ENCODE measurements at places on chromosomes 3 and 15.

- DNase-seq: no peak
Observed at GRCh38 chr3:169610888-169611291, 52.6 kb downstream of the MECOM start.

- DNase-seq: no peak
Observed at GRCh38 chr3:8488877-8489276, 12.7 kb upstream of the LMCD1 start.

GRCh38 chr3:73954506-73954905 lies 329.8 kb upstream of the PDZRN3 start:
- no peak for DNase-seq

GRCh38 chr3:157531771-157532170 lies 28.6 kb upstream of the VEPH1 start:
- no peak for DNase-seq

DNA sequence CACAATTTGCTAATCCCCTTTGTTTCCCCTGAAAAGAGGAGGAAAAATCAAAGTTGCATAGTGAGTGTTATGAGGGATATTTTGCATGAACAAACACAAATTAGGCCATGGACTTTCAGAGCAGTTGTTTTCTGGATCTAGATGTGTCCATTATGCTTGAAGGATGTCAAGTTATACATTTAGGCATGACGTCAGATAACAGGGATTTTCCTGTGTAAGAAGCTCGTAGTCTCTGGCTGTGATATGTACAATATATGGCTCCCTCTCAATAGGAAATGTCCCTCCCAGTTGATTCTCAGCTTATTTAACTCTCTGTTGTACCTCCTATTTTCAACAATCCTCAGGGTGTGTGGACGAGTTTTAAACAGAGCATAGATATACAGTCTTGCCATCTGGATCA lies 171.0 kb downstream of the RBMS3 start:
- DNase-seq: no peak

GRCh38 chr15:69973102-69973714 lies 124.5 kb downstream of the TLE3 start:
- DNase-seq: no peak

DNA sequence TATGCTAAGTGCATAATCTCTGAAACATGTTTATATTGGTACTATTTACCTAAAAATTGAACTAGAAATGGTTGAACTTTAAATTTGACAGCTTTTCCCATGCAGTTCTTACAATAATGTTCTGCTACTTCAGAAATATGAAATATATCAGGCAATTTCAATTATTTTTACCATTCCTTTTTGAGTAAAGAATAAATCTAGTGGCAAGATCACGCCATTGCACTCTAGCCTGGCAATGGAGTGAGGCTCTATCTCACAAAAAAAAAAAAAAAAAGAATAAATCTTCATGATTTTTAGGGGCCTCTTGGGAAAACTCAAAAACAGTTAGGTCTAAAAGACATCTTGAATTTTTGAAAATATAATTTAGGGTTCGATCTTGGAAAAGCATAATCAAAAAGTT lies 10.6 kb upstream of the DNAAF4 start:
- no peak for DNase-seq

- DNase-seq: no peak
Observed at GRCh38 chr15:87609894-87610293, 646.6 kb downstream of the NTRK3 start.

DNA sequence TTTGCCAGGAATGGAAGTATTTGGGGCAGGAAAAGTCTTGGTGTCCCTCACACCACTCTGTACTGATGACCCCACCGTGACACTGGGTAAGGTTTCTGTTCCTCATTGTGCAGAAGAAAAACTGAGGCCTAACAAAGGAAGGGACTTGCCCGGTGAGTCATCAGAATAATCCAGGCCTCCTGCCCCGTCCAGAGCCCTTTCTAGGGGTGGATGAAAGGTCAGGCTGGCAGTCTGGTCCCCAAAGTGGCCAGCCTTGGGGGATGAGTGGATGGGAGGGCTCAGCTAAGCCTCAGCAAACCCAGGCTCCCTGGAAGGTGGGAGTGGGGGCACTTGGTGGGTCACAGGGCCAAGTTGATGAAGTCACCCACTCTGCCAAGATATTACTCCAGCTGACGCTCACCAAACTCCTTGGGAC lies 2.3 kb upstream of the DNAH1 start:
- DNase-seq: no peak

DNA sequence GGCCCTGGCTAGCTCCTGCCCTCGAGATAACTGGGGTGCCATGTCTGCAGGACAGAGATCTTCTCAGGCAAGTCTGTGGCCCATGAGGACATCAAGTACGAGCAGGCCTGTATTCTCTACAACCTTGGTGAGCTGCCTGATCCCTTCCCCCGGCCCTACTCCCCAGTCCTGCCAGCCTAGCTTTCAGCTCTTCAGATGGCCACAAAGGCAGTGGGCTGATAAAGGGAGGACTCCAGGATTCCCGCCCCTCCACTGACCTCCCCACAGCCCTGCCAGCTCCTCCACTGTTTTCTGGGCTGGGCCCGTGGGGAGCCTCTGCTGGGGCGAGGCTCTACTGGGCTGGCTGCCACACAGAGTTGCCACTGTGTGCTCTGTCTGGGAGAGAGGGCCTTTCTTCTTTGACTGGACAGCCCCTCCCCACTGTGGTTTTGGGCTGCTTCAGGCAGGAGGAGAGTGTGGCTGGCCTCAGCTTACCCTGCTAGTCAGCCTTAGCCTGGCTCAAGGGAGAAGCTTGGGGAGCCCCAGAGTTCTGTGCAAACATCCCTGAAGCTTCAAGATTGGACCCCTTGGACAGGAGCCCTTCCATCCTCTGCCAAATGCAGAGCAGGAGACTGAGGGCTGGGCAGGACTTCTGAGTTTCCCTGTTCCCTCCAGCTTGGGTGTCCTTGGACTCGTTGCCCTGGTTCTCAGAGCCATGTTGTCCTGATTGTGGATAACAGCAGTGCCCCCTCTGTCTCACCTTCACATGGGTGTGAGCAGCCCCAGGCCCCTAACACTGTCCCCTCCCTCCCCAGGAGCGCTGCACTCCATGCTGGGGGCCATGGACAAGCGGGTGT lies 24.4 kb downstream of the PTPN23 start:
- DNase-seq: no peak

- no peak for DNase-seq
Observed at GRCh38 chr3:188202358-188203138, 48.6 kb downstream of the LPP start.

- no peak for DNase-seq
Observed at GRCh38 chr3:181103605-181104004, 114.1 kb upstream of the DNAJC19 start.

DNA sequence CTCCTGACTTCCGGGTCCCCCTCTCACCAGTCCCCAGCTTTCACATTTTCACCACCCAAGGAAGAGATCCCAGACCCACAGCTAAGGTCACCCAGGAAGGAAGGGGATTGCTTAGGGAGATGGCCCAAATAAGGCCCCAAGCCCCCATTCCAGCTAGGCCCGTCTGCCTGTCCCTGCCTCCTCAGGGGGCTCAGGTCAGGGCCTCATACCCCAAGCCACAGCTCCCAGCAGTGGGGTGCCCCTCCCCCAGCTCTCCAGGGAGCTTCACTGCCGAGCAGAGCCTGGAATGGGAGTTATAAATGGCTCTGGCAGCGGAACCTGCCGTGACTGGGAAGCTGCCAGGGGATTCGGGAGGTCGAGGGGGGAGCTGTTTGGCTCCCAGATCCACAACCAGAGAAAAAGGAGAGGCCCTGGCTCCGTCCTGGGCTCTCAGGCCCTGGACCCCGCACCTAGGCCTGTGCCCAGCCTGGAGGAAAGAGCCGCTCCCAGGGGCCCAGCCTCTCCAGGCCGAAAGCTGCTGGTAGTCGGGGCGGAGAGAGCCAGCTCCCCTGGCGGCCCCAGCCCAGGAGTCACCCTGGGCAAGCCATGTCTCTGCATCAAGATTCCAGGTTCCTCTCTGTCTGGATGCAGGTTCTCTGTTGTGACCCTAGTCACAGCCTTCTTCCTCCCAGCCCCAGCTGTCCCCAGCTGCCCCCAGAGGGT lies 550 bp downstream of the CCDC9B start:
- no peak for DNase-seq

GRCh38 chr3:125442506-125442905 lies 67.4 kb upstream of the ZNF148 start:
- DNase-seq: no peak

DNA sequence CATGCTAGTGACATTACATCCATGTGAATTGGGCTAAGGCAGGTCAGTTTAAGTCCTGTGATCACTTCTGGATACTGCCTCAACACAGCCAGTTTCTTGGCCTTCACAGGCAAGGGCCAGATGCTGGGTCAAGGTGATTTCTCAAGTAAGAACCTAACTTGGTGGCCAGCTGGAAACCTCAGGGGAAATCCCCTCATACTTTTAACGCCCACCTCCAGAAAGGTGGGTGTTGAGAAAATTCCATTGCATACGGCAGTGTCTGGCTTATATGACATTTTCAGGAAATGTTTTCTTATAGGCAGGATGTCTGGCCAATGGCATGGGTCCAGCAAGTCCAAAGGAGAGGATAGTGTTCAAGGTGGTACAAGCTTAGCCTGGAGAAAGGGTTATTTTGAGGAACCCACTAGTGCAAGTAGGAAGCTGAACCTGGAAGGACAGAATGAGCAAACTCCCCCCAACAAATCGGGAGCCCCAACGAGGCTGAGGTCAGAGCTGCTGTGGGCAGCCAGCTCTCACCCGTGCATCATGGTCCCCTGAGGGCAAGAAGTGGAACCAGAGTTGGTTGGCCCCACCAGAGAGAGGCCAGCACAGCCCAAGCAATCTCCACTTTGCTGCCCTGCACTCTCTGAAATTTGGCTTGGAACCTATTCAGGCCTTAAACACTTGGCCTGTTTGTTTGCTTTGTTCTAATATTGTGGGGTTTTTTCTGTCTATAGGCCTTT lies 135.4 kb downstream of the PDE8A start:
- no peak for DNase-seq

DNA sequence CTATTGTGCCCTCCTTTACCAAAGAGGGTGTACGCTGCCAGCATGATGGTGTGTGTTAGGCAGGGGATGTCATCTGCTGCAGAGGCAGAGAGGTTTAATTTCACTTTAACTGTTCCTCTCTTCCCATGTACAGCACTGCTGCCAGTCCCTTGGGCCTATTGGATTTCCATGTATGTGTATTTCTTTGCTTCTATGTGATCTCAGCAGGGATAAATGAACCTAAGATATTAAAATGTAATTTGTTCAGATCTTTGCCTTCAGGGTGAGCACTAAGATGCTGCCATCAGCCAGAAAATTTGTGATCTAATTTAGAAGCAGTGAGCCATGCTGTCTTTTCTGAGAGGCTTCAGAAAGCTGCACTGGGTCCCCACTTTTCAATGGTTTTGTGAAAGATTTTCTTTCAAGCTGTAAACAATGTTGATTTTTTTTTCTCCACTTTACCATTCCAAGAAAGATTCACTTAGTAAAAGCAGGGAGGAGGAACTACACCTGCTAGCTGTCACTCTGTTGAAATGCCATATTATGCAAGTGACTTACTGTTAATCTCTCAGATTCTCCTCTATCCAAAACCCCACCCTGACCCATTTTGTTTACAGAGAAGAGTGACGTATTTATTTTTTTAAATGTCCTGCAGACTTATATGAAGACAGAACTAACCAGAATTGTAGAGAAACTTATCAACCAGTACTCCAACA lies 261.9 kb downstream of the TBL1XR1 start:
- no peak for DNase-seq

DNA sequence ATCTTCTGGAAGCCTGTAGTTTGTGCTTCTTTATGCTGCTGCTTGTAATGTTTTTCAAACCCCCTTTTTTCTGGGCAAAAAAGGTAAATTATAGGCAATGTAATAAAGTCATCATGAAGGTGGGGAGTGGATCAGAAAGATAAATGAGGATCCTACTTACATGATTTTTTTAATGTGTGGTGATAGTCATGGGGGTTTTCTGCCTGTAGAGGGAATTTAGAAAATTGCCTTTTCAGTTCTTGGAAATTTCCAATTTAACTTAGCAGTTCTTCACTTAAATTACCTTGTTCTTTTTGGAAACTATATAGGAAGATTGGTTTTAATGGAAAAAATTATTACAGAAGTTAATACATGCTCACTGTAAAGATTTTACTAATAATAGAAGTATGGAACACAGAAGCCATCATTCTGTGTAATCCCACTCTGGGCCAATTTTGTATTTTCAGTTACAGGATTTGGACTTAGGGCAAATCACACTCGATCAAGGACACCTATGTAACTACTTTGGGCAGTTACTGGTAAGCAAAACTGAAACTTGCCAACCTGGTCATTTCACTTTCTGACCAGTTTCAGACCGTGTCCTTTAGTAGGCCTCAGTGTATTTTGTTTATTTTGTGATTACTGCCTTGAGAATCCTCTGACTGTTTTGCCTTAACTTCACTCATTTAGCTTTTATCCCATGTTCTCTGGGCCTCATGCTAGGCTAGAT lies 10.5 kb upstream of the SCAANT1 start:
- no peak for DNase-seq

GRCh38 chr3:107916171-107916570 lies 174.7 kb downstream of the CD47 start:
- DNase-seq: no peak

- no peak for DNase-seq
Observed at GRCh38 chr3:23804441-23805209, 1.1 kb upstream of the UBE2E1 start.

DNA sequence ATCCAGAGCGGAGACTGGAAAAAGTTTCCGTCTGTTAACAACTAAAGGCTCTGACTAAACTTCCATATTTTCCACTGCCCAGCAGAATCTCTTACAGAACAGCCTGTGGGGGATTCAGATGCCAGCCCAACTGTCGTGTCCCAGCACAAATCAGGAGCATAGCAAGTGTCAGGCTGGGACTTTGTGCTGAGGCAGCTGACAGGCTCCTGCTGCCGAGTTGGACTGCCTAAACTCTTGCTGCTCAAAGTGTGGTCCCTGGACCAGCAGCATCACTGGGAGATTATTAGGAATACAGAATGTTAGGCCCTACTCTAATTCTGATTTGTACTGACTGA lies 31.2 kb upstream of the CMTM7 start:
- no peak for DNase-seq

DNA sequence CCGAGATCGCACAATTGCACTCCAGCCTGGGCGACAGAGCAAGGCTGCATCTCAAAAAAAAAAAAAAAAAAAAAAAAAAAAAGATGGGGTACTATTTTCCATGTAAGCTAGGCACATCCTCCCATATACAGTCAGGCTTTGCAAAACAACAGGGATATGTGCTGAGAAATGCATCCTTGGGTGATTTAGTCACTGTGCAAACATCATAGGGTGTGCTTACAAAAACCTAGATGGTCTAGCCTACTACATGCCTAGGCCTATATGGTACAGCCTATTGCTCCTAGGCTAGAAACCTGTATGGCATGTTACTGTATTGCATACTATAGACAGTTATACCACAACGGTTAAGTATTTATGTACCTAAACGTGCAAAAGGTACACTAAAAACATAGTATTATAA lies 75.0 kb downstream of the TTBK2 start:
- no peak for DNase-seq

GRCh38 chr3:27719314-27720003 lies 2.7 kb downstream of the EOMES start:
- DNase-seq: no peak

GRCh38 chr15:63772520-63772919 lies 61.2 kb downstream of the HERC1 start:
- DNase-seq: no peak

Data from stimulated activated CD4-positive, alpha-beta T cell treated with anti-CD3 and anti-CD28 coated beads, TNF-alpha, amount 100 ng/mL, for 4 hours (primary cell).